Activated naive CD8-positive, alpha-beta T cell treated with anti-CD3 and anti-CD28 coated beads for 36 hours (primary cell): ENCODE measurements at places on chromosomes 1 and 21.

- no peak for DNase-seq
Measured at GRCh38 chr1:31364561-31365250, 8.2 kb downstream of the FABP3 start.

- no peak for DNase-seq
Measured at GRCh38 chr1:18485227-18485626, 4.5 kb downstream of the KLHDC7A start.

- no peak for DNase-seq
Measured at GRCh38 chr1:206486995-206487788, 16.9 kb downstream of the IKBKE start.

- DNase-seq, result peak; percentile 76
Measured at GRCh38 chr1:173195596-173196088, 11.5 kb downstream of the TNFSF4 start.

DNA sequence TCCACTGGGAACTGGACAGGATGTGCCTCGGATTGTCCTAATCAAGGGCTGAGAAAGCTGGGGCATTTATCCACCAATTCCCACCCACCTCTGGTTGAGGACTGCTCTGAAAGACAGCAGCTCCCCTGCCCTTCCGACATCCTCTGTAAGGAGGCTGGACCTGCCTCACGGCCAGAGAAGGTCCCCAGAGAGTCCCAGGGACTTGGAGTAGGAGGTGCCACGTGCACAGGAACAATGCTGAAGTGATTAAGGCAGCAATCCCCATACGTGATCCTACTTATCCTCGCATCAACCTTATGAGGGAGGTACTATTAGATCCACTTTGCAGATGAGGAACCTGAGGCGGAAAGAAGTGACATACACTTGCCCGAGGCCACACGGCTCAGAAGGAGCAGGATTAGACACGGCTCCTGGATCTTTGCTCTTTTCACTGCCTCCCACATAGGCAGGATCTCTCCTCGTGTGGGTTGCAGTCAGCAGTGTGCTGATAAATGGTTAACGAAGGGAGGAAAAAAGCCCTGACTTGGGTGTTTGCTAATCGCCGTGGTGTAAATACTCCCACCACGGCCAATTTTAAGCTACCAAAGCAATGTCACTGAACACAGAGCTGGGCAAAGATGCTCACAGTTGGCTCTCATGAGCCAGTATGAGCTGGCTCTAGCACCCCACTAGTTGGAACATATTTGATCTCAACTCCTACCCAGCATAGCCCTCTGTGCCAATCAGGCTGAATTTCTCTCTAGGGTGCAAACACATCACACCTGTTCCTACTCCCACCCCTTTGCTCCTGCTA is 18.6 kb upstream of the LDLRAP1 start:
- DNase-seq, result no peak

DNA sequence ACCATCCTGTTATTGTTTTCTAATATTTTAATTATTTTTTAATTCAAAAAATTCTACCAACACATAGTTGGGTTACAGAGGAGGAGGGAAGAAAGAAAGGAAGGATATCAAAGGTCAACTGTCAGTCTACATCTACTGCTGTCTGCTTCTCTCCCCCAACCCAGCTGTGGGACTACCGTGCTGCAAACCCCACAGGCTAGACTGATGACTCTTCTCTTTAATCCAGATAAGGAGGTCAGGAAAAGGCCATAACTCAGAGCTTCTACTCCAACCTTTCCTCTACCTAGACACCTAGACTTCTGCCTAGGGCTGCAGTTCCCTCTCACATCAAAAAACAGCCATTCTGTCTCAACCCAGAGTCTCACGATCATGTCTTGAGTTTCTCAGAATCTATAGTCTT is 124.2 kb upstream of the ETV3 start:
- DNase-seq, result no peak

- DNase-seq, result no peak
Measured at GRCh38 chr1:184626076-184627006, 128.3 kb downstream of the EDEM3 start.

- no peak for DNase-seq
Measured at GRCh38 chr1:31441970-31442647, 29.1 kb downstream of the SERINC2 start.

DNA sequence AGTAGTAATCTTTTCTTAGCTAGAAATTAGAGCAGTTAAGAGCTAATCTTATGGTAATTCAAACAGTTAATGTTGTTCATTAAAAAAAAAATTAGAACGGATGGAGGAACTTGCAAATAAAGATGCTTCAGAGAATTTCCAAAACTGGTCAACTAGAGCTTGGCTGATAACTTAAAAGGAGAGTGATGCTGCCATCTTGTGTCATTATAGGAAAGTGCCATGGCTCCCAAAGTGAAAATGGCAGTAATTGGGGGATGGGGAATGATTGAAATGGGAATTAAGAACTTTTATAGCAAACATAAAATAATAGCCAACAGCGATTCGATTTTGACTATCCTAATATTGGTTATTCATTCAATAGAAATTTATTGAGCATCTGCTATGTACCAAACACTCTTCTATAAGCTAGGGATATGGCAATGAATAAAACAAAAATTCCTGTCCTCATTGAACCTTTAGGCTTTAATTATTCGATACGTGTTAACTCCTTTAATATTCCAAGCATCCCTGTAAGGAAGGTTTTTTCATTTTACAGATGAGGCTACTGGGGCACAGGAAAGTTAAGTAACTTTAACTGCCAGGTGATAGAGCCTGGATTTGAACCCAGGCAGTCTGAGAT is 5.7 kb upstream of the PLPP3 start:
- DNase-seq, result no peak

GRCh38 chr1:221175249-221175648 is 296.0 kb downstream of the HLX start:
- DNase-seq, result no peak

- no peak for DNase-seq
Measured at GRCh38 chr1:62493656-62494055, 56.8 kb downstream of the USP1 start.

DNA sequence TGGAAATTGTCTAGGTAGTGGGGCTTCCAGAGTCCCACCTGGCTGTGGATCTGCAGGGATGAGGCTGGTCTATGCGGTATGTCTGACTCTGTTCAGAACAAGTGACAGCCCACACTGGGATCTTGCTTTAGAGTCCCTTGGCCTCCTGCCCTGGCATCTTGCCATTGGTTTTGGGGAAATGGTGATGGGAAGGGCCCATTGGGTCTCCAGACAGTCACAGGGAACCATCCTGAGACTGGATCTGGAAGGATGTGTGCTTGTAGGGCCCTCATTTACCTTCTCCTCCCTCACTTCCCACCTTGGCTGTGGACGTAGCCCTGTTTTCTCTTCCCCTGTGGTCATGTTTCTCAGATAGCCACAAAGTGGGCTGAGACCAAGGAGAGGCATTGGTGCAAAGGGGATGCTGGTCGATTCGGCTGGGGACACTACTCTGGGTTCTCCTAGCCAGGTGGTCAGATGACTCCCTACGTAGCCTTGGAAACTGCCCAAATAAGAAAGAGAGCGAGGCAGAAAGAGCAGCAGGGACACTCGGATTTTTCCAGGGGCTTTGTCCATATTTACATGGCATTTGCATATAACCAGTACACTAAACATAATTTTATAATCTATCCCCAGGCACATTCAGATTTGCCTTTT is 15.1 kb downstream of the SOX13 start:
- no peak for DNase-seq

DNA sequence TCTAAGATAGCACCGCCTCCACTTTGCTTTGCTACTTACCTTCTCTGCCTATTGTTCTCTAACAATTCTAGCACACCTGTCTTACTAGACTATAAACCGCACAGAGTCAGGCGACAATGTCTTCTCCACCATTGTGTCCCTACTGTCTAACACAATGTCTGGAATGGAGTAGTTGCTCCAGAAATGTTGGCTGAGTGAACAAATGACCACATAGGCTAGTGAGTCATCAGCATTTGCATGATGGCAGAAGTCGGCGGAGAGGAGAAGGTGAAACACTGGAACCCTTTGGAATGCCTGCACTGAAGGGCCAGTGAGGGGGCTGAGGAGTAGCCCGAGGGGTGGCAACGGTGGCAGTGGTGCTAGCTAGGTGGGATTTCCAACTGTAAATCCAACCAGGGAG is 14.0 kb upstream of the PABPC4 start:
- DNase-seq, result no peak

DNA sequence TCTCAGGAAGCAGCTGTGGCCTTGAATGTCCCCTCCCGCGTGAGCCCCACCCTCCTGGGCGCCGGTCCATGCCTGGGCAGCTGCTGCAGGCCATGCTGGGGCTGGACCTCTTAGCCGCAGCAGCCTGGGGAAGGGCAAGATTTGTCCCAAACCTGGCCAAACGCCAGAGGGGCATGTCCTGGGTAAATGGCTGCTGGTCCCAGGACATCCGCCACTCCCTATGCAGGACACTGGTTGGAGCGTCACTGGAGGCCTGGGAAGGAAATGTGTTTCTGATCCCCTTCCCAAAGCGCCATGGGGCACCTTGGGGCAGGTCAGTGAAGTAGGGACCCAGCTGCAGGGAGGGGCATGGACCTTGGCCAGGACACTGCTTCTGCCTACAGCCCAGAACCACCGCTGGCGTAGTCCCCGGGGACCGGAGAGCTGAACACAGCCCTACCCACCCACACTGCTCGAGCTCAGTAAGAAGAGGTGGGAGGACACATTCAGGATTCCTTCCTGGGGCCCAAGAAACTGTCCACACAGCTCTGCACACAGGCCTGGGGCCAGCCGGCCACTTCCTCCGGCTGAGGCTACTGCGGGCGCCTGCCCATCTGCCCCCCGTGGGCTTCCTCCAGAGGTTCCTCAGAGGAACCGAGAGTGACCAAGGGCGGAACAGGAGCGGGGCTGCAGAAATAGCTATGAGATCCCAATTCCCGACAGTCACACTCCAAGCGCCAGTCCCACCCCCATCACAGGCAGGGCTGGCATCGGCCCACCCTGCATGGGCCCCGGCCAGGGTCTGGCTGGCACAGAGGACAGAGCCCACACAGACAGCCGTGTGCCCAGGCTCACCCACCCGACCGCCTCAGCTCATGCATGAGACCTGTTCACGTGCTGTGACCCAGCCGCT is 10.8 kb upstream of the PLEKHG5 start:
- DNase-seq, result no peak

- no peak for DNase-seq
Measured at GRCh38 chr1:2158272-2158671, 36.3 kb downstream of the FAAP20 start.

- DNase-seq, result no peak
Measured at GRCh38 chr1:159935305-159935704, 10.0 kb upstream of the TAGLN2 start.

DNA sequence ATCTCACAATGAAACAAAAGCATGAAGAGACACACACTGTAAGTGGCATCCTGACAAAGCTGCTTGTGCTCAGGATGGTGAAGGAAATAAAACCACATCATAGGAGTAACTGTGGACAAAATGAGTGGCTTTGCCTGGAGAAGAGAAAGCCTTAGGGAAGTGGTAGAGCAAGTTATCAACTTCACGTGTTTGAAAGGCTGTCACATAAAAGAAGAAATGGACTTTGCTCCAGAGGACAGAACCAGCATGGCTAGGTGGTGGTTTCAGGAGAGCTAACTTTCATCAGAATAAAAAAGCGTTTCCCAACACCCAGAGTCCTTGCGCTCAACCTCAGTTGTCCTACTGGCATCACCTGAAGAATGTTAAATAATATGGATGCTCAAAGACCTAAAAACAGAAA is 139.9 kb downstream of the SETD4 start:
- no peak for DNase-seq

DNA sequence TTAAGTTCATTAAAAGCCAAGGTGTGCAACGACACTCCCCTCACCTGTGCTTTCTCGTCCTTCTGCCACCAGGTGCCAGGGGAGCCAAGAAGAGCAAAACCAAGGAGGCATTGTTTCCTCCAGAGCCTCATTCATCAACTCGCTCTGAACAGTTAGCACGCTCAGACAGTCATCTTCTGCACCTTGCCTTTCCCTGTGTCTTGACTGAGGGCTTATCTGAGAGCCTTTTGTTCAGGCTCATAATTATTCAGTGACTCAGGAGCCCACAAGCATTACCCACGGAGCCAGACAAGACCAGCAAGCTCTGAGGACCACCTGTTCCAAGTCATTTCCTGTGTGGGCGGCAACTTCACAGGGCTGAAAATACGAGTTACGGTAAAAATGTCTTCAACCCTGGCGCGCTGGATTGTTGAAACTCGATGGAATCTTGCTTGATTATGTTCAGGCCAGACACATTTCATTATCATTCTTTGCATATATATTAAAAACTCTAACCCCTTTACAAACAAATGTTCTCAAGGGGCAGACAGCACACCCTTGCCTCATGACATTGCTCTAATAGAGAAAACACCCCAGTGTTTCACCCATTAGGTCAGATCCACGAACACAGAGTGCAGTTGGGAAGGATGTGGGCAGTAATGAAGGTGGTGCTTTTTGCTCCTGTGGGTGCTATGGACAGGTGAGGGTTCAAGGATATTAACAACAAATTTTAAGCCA is 89.7 kb upstream of the RUNX1 start:
- DNase-seq, result peak; percentile 77

DNA sequence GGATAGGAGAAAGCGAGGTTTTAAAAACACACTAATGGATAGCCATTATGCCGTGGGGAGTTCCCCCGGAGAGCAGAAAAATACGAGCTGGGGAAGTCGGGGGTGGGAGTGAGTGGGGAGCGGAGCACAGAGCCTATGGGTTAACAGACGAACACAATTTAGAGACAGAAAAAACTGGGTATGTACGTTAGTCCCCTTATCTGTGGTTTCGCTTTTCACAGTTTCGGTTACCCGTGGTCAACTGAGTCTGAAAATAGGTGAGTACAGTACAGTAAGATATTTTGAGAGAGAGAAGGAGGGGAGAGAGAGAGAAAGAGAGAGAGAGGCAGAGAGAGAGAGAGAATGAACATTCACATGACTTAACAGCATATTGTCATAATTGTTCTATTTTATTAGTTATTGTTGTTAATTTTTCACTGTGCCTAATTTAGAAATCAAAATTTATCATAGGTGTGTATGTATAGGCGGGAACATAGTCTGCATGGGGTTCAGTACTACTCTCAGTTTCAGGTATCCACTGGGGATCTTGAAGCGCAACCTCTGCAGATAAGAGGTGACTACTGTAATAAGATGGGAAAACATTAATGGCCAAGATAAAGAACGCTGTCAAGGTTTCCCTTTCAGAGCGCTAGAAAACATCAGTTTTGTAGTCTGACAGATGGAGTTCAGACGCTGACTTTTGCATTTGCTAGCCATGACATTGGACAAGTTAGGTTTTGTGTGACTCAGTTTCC is 125.6 kb upstream of the LMO4 start:
- peak; percentile 8 for DNase-seq
